IMR-90 (cell line): ENCODE measurements at places on chromosomes 16 and 17. TPM values are rescaled to one million over a fixed set of nuclear protein-coding genes. Genes with fewer than 3 reads are reported as not detected.

DNA sequence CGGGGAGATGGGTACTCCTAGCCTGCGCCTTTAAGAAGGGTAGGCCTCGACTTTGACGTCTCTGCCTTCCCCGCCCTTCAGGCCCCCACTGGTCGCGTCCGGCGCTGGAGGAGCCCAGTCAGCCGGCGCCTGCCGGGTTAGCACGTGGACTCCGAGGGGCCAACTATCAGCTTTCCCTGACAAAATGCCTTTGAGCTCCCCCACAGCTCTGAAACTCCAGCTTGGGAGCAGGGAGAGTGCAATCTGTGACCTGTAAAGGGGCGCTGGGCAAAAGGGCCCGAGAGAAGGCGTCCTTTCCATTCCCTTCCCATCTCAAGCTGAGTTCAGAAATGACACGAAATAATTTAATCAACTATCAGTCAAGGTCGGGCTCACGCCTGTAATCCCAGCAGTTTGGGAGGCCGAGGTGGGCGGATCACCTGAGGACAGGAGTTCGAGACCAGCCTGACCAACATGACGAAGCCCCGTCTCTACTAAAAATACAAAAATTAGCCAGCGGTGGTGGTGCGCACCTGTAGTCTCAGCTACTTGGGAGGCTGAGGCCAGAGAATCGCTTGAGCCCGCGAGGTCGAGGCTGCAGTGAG, 2.3 kb upstream of the SLC25A39 start:
- DNase-seq = peak; percentile 97

The TBC1D3C gene
- total RNA-seq = not detected in 2 replicates

The C17orf78 gene
- total RNA-seq = not detected in 2 replicates

The SLC12A3 gene
- total RNA-seq = not detected in 2 replicates
